Left renal cortex interstitium (tissue), 4 donors: ENCODE measurements at places on chromosomes 7 and 10. TPM values are rescaled to one million over a fixed set of nuclear protein-coding genes. Genes with fewer than 3 reads are reported as not detected.

DNA sequence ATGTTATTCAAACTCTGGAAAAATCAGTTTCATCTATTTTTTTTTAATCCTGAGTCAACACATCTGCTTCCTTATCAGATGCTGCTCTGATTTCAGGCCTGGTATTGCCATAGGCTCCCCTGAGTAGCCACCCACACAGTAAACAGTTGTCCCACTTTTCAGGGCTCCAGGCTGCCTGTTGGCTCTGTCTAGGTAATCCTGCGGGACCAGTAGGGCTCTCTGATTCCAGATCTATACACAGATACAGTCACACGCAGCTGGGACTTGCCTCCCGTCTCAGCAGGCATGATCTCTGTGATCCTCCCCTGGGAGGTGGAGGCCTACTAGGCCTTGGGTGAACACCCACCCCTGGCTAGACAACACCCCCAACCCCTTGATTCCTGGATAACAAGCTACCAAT lies 206.1 kb downstream of the CREB5 start:
- DNase-seq: no peak

Gene MYPN
- polyA plus RNA-seq: not detected

Gene ARMC10
- 50.0 TPM for polyA plus RNA-seq

DNA sequence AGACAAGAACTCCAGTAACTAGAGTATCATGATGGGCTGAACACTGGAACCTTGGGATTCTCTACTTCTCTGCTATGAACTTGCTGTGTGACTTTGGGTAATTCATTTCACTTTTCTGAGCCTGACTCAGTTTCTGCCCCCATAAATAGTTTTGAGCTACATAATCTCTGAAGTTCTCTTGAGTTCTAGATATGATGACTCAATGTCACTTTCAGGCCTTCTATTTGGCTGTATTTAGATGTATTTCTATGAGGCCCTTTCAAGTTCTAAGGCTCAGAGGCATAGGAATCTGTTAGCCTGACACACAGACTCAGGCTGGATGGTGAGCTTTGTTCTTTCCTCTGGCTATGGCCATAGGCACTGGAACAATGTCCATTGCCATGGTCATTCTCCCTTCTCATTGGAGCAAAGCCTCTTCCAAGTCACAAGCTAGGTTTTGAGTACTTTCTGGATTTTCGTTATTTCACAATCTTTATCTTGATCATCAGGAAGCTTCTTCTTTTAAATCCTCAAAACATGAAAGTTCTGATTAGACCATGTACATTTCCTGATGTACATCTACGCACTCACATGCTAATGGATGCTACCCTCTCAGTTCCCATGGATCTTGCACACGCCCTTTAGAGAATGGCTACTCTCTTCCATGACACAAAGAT lies 101.6 kb downstream of the TES start:
- DNase-seq: no peak

- DNase-seq: no peak
These were observed 73.4 kb downstream of the NRBF2 start for GRCh38 chr10:63206576-63206975.

- no peak for DNase-seq
These were observed 38.5 kb upstream of the WAC start for GRCh38 chr10:28494420-28494819.

- DNase-seq: peak; percentile 49
These were observed 236.3 kb upstream of the ANKRD30A start for GRCh38 chr10:36888925-36889573.

DNA sequence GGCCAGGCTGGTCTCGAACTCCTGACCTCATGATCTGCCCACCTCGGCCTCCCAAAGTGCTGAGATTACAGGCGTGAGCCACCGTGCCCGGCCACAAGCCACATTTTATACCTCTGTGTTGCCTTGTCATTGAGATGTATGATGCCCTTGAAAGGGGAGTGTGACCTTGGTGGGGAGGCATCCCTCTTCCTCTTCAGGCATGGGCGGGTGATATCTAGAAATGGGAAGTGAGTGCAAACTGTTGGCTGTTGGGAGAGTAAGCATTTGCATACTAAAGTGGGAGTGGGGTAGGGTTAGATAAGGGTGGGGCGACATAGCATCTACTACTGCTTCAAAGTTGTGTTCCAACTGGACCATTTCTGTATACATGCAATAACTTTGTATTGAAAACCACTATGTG lies 20.1 kb downstream of the RP9 start:
- DNase-seq: no peak

Gene SNX8
- 33.0 TPM for polyA plus RNA-seq

DNA sequence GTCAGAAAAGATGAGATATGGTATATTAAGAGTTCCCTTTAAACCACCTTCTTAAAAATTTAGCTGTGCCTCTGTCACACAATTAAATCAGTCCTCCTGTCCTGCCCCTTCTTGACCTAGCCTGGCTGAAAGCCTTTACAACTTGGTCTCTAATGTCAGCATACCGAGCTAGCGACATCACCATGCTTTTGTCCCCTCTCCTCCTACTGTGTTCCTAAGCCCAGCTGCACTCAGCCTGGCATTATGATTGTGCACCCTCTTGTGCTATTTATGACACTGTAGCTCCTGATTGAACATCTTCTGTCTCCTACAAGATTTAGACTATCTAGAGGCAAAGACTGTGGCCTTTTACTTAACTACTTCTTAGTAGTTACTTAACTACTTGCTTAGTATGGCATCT lies 29.2 kb downstream of the TDRD1 start:
- DNase-seq: no peak
